ENCODE measurements at places on chromosomes 5 and 9. TPM values are rescaled to one million over a fixed set of nuclear protein-coding genes. Genes with fewer than 3 reads are reported as not detected.
A peak's percentile ranks its signal among the peaks of the same experiment; 100 is the strongest.

The C5orf22 gene
- total RNA-seq = 9.9 TPM

The PCDHGC5 gene
- 0.32 TPM for total RNA-seq

The AQP7 gene
- total RNA-seq = 15.0 TPM

The CSF1R gene
- 23.1 TPM for total RNA-seq

The MSMP gene
- not detected for total RNA-seq

GRCh38 chr5:58393716-58394115 is 66.2 kb downstream of the PLK2 start:
- no peaks in the 10 kb centered on the region for H3K36me3 ChIP-seq
- no peak overlapping the region for H3K27ac ChIP-seq
- no peaks in the 10 kb centered on the region for H3K4me1 ChIP-seq
- no peak for DNase-seq

DNA sequence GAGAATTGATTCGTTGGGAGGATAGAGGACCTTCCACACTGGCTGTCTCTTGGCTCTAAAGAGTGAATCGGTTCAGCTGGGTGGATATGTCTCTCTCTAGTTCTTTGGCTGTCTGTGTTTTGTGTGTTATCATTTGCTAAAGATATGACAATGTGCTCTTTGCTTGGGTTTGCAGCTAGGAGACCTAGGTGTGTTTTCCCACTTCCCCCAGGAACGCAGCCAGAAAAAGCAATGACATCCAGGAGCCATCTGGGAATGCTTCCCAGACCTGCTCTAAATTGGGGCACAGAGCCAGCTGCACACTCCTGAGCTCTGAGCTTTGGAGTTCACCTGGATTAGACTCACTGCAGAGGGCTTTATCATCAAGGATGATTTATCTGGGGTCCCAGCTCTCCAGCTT is 12.8 kb upstream of the PDZD2 start:
- H3K36me3 ChIP-seq = no peaks in the 10 kb centered on the region
- peak; percentile 78 for DNase-seq
- H3K4me3 ChIP-seq = no peak overlapping the region
- H3K27ac ChIP-seq = no peak overlapping the region
- H3K27me3 ChIP-seq = no peaks in the 10 kb centered on the region
- H3K4me1 ChIP-seq = no peaks in the 10 kb centered on the region

GRCh38 chr9:91174772-91175171 is 186.9 kb downstream of the AUH start:
- H3K4me1 ChIP-seq = no peaks in the 10 kb centered on the region
- no peaks in the 10 kb centered on the region for H3K36me3 ChIP-seq
- H3K27me3 ChIP-seq = no peaks in the 10 kb centered on the region
- H3K4me3 ChIP-seq = no peak overlapping the region

- DNase-seq = no peak
- H3K27me3 ChIP-seq = no peaks in the 10 kb centered on the region
- no peak overlapping the region for H3K27ac ChIP-seq
- peaks cover 29% of the 10 kb centered on the region for H3K4me1 ChIP-seq
- H3K4me3 ChIP-seq = no peak overlapping the region
Observed at GRCh38 chr5:124659798-124660197, 86.6 kb downstream of the ZNF608 start.

DNA sequence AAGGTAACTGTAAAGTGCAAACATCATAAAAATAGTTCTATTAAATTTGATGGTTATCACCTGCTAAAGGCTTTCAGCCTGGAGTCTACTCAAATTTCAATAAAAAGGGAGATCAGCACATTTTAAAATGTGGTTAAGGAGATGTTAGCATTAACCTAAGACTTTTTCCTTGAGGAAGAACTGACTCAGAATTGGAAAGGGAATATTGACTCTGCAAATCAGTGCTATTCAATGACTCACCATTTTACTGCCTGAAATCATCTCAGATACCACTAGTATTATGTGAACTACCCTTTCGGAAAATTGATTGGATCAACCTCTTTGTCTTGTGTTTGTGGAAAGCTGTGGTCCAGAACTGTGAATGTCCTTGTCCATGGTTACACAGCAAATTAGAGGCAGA is 113.3 kb downstream of the ADRB2 start:
- H3K36me3 ChIP-seq = no peaks in the 10 kb centered on the region
- H3K27me3 ChIP-seq = no peaks in the 10 kb centered on the region
- H3K4me3 ChIP-seq = no peak overlapping the region
- no peak overlapping the region for H3K27ac ChIP-seq

- no peaks in the 10 kb centered on the region for H3K36me3 ChIP-seq
- no peak overlapping the region for H3K27ac ChIP-seq
- DNase-seq = no peak
Observed at GRCh38 chr9:120914396-120914795, 12.2 kb downstream of the TRAF1 start.

GRCh38 chr5:75681125-75681830 is 36.0 kb downstream of the POC5 start:
- no peaks in the 10 kb centered on the region for H3K27me3 ChIP-seq
- no peaks in the 10 kb centered on the region for H3K36me3 ChIP-seq
- no peak for DNase-seq
- H3K4me3 ChIP-seq = no peak overlapping the region
- no peaks in the 10 kb centered on the region for H3K4me1 ChIP-seq

DNA sequence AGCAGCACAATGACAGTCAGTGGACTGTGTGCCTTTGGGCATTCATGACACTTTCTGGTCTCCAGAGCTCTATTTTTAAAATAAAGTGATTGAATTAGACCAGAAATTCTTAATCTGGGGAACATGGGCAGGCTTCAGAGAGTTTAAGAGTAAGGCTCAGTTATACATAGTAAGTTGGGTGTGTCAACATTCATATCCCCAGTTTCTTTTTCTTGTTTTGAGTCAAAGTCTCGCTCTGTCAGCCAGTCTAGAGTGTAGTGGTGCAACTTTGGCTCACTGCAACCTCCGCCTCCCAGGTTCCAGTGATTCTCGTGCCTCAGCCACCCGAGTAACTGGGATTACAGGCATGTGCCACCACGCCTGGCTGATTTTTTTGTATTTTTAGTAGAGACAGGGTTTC is 13.7 kb upstream of the KIF4B start:
- no peaks in the 10 kb centered on the region for H3K4me1 ChIP-seq
- no peaks in the 10 kb centered on the region for H3K36me3 ChIP-seq
- no peak overlapping the region for H3K4me3 ChIP-seq
- H3K27ac ChIP-seq = no peak overlapping the region

DNA sequence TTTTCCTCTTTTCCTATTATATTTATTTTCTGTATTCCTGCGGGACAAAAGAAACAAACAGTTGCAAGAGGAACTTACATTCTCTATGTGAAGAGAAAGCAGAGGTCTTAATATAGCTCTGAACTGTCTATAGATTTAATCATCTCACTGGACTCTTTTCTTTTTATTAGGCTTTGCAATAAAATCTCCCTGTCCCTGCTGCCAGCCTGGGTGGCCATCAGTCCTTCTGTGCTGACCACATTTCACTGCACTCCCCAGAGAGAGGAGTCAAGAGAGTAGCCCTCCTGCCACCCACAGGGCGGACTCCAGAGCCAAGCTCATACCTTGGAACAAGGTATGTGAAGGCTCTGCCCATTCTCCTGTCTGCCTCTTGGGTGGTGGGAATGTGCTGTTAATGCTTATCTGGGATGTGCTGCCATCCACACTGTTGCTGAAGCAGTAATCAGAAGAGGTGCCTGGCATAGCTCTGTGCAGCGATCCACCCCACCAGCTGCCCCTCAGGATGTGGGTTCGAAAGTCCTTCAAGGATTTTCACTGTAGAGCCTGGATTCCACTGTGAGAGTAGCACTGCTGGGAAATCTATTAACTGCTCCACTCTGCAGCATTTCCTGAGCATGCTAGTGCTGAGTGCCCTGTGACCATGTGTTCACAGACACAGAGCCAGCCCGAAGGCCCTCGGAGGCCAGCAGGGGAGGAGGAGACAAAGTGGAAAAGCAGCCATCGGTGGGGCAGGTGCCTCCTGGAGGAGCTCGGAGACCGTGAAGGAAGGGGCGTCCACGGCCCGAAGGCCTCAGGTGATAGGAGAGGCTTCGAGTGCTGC is 334.6 kb downstream of the MED10 start:
- no peak overlapping the region for H3K27ac ChIP-seq
- no peaks in the 10 kb centered on the region for H3K36me3 ChIP-seq
- H3K27me3 ChIP-seq = no peaks in the 10 kb centered on the region
- H3K4me1 ChIP-seq = no peaks in the 10 kb centered on the region

DNA sequence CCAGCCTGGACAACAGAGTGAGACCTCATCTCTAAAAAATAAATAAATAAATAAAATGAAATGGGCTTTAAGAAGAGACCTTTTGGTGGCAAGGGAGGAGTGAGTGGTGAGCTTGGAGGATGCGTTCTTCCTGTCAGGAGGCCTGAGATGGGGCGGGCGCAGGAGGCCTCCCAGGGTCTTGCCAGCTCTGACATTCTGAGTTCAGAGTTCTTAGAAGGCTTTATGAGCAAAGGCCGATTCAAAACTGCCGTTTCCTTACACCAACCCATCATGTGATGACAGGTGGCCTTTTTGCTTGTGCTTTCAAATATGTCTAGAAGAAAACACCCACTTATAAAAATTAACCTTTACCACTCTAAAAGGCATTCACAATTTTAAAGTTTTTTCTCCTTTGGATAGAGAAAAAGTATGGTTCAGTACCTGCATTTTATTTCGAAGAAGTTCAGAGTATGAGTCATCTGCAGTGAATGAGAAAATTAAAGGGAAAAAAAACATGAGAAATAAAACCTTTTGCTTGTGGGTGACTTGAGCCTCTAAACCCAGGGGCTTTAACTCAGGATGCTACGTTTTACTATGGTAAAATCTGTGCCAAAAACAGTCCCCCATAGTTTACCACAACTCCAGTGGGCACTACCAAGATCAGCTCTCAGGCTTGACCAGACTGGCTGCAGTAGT is 157.4 kb upstream of the OTULINL start:
- no peaks in the 10 kb centered on the region for H3K27me3 ChIP-seq
- H3K36me3 ChIP-seq = peaks cover 38% of the 10 kb centered on the region
- no peaks in the 10 kb centered on the region for H3K4me1 ChIP-seq

DNA sequence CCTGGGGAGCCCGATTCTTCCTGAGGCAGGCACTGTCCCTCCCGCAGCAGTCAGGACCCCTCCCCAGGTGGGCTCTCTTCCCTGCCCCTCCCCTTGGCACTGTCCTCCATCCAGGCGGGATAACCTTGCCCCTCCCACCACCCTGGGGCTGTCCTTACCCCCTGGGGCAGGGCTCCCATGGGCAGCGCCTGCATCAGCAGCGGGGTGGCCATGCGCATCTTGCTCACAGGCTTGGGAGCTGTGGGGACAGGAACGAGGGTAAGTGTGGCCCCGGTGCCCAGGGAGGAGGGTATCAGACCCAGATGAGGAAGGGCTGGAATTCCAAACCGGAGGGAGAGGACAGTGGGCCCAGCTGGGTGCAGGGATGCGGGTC is 6.0 kb downstream of the CD74 start:
- no peaks in the 10 kb centered on the region for H3K36me3 ChIP-seq
- no peaks in the 10 kb centered on the region for H3K27me3 ChIP-seq
- DNase-seq = no peak
- H3K4me1 ChIP-seq = peaks cover 7% of the 10 kb centered on the region
- no peak overlapping the region for H3K4me3 ChIP-seq
- no peak overlapping the region for H3K27ac ChIP-seq

DNA sequence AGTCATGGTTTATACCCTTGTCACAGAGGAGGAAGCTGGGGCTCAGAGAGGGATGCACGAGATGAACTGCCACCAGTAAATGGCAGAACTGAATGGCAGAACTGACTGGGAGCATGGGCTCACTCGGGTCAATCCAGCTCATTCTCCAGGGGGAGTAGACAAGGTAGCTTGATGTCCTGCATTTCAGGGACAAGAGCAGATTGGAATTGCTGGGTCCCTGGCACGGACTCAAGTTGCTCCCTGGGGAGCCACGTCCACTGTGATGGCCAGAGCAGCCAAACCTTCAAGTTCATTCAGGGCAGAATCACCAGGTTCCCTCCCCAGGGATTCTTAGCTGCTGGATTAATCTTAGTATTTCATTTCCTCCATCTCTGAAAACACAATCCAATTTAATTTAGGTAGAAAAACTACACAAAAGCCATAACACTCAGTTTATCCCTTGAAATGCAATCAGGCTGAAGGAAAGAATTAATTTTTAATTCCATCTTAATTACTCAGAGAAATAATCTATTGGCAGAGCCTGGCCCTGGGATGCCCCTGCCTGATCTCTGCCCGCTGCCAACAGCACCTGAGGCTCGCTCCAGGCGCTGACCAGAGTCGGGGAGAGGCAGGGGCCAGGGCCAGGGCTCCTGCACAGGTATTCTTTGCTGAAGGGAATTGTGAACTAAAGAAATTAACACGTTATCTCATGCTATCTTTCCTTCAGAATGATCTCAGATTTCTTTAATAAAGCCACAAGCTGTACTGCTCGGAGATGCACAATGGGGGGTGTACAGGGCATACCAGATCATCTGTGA is 42.0 kb upstream of the UNC5A start:
- H3K27me3 ChIP-seq = no peaks in the 10 kb centered on the region
- no peak overlapping the region for H3K4me3 ChIP-seq
- peak; percentile 16 for DNase-seq
- no peaks in the 10 kb centered on the region for H3K4me1 ChIP-seq
- H3K36me3 ChIP-seq = no peaks in the 10 kb centered on the region
- H3K27ac ChIP-seq = no peak overlapping the region

DNA sequence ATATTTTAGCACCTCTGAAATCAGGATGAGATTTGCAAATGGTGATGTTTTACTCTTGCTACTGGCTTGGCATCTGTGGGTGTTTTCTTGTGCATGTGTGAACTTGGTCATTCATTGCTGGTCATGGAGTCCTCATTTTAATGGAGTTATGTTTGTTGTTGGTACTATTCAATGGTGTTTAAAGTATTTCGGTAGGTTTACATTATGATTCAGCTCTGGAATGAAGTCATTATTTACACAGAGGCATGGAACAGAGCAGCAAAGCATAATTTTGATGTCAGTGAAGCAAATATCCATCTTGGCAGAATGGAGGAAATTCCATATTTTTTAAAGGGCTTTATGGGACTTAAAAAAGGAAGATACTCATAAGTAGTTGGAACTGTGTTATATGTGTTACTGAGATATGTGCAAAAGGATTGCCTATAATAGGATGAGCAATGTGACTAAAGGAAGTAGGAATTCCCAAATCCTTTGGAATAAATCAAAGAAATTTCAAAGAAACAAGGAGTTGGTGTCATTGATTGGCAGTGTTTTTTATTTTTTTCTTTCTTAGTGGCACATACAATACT is 147.4 kb downstream of the ACTBL2 start:
- no peak for DNase-seq
- H3K36me3 ChIP-seq = no peaks in the 10 kb centered on the region
- no peak overlapping the region for H3K27ac ChIP-seq
- no peak overlapping the region for H3K4me3 ChIP-seq
- H3K4me1 ChIP-seq = no peaks in the 10 kb centered on the region
- no peaks in the 10 kb centered on the region for H3K27me3 ChIP-seq

DNA sequence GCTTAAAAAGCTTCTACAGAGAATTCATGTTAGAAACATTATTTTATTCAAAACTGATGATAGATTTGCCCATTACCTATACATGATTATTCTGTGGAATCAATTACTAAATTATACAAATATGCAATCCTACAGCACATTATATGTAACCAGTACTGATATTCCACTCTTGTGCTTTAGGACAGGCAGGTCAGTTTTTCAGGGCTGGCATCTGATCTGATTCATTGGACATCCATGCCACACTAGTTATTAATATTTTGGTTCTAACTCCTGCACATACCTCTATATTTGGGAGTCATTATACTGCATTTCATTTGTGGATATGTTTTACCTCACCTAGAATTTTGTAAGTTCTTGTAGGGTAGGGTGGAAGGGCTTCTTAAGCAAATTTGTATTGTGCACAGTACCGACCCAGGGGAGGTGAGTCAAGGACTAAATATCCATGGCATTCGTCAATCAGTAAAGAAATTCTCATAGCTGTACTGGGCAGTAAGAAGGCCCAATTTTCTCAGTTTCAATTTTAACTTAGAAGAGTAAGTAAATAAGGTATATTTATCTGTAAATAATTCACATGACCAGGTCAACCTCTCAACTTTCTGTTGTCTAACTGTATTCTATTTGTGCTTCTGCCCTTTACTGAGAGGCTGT is 33.5 kb downstream of the ELOVL7 start:
- no peaks in the 10 kb centered on the region for H3K4me1 ChIP-seq
- H3K27ac ChIP-seq = no peak overlapping the region
- no peaks in the 10 kb centered on the region for H3K27me3 ChIP-seq
- no peaks in the 10 kb centered on the region for H3K36me3 ChIP-seq
- no peak overlapping the region for H3K4me3 ChIP-seq

Measured in right lobe of liver (tissue), 6 donors.